ENCODE measurements at places on chromosomes 7 and 10.

- no peak for DNase-seq
Measured at GRCh38 chr7:95529701-95530100, 44.0 kb downstream of the ASB4 start.

DNA sequence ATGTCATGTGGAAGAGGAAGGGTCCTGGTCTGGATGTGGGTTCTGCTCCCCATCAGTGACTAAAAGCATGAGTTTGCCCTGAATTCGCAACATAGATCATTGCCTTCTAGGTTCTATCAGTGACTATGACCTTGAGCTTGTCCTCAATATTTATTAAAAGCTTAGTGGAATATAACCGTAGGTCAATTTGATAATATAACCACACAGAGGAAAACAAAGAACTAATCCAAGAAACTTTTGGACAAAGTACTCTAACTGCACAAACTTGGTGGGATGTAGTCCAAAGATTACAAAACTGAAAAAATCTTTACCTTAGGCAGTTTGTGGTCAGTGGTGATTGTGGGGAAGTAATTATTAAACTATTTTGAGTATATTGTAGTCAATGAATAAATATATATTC, 152.9 kb downstream of the CYP26A1 start:
- DNase-seq: no peak

GRCh38 chr7:88429382-88429781, 122.7 kb upstream of the STEAP4 start:
- DNase-seq: no peak

DNA sequence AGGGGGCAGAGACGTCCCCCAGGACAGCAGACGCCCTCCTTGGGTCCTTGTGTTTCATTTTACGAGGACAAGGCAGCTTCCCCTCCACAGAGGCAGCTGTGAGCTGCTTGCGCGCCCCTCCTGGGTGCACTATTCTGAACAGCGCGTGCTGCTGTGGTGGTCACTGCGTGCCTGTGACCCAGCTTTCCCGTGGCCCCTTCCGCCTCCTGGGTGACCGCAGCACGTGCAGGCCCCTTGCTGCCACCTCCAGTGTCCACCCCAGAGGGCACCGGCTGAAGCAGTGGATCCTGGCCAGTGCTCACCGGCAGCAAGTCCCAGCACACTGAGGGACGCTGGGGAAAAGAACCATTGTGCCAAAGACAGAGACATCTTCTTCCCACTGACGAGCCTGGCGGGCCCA, 81.4 kb downstream of the TCERG1L start:
- no peak for DNase-seq

GRCh38 chr7:40843338-40843985, 708.7 kb downstream of the SUGCT start:
- no peak for DNase-seq

DNA sequence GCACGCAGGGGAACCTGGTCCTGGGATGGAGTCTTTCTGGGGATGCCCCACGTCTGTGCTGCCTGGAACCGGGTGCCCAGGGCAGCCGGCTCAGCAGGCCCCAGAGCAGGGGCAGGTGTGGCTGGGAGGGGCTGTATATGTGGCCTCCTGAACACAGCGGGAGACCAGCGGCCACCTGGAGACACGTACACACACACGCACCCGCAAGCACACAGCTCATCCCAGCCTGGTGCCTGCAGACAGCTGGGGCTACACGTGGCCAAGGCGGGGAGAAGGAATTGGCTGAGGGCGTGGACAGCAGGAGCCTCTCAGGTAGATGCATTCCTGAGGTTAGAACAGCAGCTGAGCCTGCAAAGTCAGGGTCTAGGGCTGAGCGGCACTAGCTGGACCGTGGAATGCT, 14.0 kb downstream of the ADAM8 start:
- DNase-seq: no peak

- no peak for DNase-seq
Measured at GRCh38 chr10:130555411-130555750, 419.2 kb downstream of the GLRX3 start.

DNA sequence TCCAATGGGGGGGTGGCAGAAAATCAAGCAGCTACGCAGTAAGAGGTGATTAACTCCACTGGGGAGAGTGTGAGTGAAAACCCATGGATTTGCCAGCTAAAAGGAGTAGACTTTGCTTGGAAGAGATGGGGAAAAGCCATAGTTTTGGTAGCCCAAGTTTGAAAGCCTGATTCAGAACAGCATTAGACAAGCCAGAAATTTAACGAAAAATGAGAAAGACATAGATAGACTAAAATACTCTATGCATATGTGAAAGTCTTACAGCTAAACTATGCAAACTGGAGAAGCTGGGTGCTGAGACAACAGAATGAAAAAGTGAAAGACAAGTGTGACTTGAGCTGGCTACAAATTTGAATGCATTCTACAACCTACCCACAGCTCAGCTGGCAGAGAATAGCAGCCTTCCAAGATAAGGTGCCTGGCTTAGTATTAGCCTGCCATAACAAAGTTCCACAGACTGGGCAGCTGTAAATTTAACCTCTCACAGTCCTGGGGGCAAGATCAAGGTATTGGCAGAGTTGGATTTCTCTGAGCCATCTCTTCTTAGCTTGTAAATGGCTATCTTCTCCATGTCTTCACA, 156.6 kb downstream of the CDC14C start:
- DNase-seq: no peak

DNA sequence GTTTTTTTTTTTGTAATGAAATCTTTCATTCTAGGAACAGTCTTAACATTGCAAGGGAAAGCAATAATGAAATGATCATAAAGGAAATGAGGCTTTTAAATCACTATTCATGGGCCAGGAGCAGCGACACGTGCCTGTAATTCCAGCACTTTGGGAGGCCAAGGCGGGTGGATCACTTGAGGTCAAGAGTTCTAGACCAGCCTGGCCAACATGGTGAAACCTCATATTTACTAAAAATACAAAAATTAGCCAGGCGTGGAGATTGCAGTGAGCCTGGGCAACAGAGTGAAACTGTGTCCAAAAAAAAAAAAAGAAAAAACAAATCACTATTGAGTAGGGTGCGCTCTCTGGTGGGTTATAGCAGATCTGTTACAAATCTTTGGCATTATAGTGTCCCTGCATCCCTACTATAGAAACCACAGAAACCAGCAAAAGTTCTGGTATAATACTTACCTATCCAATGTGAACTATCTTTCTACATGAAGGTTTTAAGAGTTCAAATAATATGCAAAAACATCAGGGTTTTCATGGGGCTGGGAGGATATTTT, 72.1 kb downstream of the GLI3 start:
- DNase-seq: no peak

GRCh38 chr7:34260279-34260678, 354.9 kb downstream of the BMPER start:
- DNase-seq: no peak

- DNase-seq: no peak
Measured at GRCh38 chr10:22580711-22581110, 133.7 kb downstream of the PIP4K2A start.

DNA sequence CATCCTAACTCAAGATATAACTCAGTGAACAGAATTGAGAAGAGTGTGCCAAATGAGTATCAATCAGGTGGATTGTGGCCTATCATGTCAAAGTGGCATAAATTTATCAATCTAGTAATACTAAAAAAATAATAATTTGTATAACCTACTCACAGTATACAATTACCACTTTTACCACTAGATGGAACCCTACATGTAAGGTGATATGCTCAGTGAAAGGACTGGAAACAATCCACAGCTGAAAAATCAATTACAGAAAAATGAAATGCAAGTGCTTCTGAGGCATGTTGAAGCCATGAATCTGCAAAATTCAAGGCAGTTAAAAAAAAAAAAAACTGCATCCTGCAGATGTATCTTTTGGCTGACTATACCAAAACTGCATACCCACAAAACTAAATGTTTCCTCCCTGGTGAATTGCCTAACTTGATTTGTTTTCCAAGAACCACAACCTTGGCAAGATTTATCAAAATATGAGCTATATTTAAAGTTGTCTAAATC, 13.9 kb downstream of the ARHGAP19 start:
- DNase-seq: no peak

DNA sequence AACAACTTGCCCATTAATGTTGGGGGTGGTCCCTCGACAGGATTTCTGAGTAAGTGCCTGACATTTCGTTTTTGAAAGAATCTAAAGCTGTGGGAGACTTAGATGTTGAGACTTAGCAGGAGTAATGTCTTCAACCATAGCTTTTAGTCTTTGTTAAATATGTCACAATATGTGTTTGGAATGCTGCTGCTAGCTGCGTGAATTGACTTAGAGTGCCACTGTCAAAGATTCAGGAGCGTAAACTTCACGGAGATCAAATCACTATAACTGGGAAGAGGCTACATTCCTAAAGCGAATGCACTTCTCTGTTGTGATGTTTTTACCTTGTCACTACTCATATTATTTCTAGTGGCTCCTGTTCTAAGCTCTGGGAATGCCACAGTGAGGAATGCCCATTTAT, 91.3 kb upstream of the SAMD8 start:
- DNase-seq: no peak

- DNase-seq: no peak
Measured at GRCh38 chr7:78279032-78279431, 480.5 kb downstream of the PHTF2 start.

- no peak for DNase-seq
Measured at GRCh38 chr10:486666-487322, 202.7 kb downstream of the DIP2C start.

GRCh38 chr10:20100171-20100570, 283.9 kb downstream of the PLXDC2 start:
- no peak for DNase-seq

DNA sequence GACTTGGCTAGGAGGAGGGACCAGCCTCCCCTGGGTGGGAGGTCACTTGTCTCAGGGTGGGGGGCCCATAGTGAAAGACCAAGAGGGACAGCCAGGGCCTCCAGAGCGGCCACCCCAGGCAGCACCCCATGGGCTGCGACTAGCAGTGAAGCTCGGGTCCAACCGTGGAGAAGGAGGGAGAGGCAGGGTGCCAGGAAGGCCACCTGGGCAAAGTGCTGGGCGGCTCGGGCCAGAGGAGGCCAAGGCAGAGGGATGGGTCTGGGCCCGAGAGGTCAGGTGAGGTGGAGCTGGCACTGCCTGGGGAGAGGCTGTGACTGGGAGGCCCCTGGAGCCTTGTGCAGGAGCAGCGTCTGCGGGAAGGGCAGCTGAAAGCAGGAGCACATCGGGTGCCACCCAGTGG, 41.8 kb downstream of the CLRN3 start:
- DNase-seq: no peak

GRCh38 chr10:128990986-128991385, 476.1 kb upstream of the MGMT start:
- no peak for DNase-seq

GRCh38 chr7:13126347-13126746, 438.9 kb downstream of the ARL4A start:
- DNase-seq: no peak

GRCh38 chr10:103077491-103078308, 115.4 kb downstream of the NT5C2 start:
- DNase-seq: no peak

DNA sequence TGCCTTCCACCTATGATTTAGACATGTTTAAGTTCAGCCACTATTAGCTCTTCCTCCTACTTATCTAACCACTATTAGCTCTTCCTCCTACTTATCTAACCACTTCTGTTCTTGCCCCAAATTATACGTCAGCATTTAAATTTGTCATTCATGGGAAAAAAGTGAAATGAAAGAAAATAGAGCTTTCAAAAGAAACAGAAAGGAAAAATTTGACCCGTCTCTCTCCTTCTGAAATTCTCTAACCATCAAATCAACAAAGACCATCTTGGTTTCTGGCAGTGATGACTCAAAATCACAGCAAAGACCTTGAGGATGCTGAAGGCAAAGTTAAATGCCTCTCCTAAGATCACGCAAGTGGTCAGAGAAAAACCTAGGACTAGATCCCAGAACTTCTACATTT, 2.6 kb downstream of the LIPA start:
- DNase-seq: no peak

Data from activated T-helper 1 cell treated with anti-CD3 and anti-CD28 coated beads, Interleukin-2, amount 50 U/mL, for 16 hours (primary cell).